ENCODE measurements at places on chromosomes 12 and 14. TPM values are rescaled to one million over a fixed set of nuclear protein-coding genes. Genes with fewer than 3 reads are reported as not detected.

GRCh38 chr14:55240526-55241178 lies 30.6 kb upstream of the FBXO34 start:
- H3K36me3 ChIP-seq: no peaks in the 10 kb centered on the region
- H3K4me3 ChIP-seq: no peak overlapping the region
- DNase-seq: no peak
- no peaks in the 10 kb centered on the region for H3K4me1 ChIP-seq
- H3K27ac ChIP-seq: no peak overlapping the region

GRCh38 chr12:53180931-53181645 lies 363 bp upstream of the CSAD start:
- peak overlapping the region; percentile 86 for H3K4me3 ChIP-seq
- peak overlapping the region; percentile 85 for H3K27ac ChIP-seq
- H3K27me3 ChIP-seq: no peaks in the 10 kb centered on the region
- peak; percentile 44 for DNase-seq

DNA sequence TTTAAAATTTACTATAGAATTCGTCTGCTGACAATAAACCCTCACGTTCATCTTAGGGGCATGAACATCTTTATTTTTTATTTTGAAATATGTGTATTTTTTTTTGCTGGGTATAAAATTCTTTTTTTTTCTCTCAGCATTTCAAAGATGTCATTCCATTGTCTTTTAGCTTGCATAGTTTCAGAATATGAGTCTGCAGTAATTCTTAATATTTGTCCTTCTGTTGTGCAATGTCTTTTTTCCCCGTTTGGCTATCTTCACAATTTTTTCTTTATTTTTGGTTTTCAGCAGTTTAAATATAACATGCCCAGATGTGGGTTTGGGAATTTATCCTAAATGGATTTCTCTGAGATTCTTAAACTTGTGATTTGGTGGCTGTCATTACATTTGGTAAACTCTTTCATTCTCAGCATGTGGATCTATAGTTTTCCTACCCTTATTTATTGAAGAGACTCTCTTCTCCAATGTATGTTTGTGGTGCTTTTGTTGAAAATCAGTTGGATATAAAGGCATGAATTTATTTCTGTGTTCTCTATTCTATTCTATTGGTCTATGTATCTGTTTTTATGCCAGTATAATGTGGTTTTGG lies 37.8 kb upstream of the PLBD1 start:
- H3K36me3 ChIP-seq: no peaks in the 10 kb centered on the region
- no peak overlapping the region for H3K27ac ChIP-seq
- H3K27me3 ChIP-seq: no peaks in the 10 kb centered on the region

GRCh38 chr14:56304456-56304855 lies 186.2 kb downstream of the PELI2 start:
- no peak for DNase-seq
- no peak overlapping the region for H3K4me3 ChIP-seq
- H3K27me3 ChIP-seq: peaks cover 23% of the 10 kb centered on the region

DNA sequence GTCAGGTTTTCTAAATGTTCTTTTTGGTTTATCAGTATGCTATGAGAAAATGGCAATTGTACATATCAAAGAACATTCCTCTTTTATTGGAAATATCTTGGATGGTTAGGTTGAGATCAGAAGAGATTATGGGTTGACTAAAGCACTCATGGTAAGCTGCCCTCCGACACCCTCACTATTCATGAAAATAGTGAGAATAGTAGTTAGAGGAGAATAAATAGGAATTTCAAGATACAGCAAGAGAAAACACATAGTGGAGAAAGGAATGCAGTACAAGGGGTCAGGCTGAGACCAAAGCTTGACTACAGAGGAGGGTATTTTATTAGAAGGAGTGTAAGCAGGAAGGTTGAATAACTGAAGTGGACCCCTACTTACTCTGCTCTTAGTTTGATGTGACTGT lies 112.5 kb downstream of the PTPRQ start:
- H3K4me3 ChIP-seq: no peak overlapping the region
- no peaks in the 10 kb centered on the region for H3K36me3 ChIP-seq
- H3K4me1 ChIP-seq: peaks cover 21% of the 10 kb centered on the region
- H3K27me3 ChIP-seq: no peaks in the 10 kb centered on the region

Gene STAT6
- total RNA-seq: 78.5 TPM

Measured in HCT116 (cell line).